Kidney glomerular epithelial cell (primary cell): ENCODE measurements at places on chromosomes 4 and X.

DNA sequence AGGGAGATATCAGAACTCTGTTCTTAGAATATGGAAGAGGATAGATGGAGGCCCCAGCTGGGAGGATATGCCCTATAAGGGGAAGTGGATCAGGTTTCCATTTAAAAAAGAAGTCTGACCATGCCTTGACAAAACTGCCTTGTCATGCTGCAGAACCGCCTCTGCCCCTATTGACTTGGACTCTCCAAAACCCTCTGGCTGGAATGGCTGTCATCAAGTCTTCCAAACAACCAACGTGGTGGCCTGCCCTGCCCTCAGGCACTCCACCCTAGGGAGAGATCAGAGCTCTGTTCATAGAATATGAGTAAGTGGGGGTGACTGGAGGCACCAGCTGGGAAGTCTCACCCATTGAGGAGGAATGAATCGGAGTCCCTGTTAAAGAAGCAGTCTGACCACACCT, 114.9 kb downstream of the VSIG4 start:
- DNase-seq = no peak

GRCh38 chr4:183435803-183436202, 8.6 kb upstream of the CDKN2AIP start:
- DNase-seq = no peak

GRCh38 chrX:119871245-119871598, 311 bp downstream of the RNF113A start:
- DNase-seq = no peak

GRCh38 chr4:8021796-8022195, 82.1 kb upstream of the AFAP1 start:
- DNase-seq = no peak

GRCh38 chr4:23022032-23022431, 329.3 kb downstream of the GBA3 start:
- peak; percentile 71 for DNase-seq

DNA sequence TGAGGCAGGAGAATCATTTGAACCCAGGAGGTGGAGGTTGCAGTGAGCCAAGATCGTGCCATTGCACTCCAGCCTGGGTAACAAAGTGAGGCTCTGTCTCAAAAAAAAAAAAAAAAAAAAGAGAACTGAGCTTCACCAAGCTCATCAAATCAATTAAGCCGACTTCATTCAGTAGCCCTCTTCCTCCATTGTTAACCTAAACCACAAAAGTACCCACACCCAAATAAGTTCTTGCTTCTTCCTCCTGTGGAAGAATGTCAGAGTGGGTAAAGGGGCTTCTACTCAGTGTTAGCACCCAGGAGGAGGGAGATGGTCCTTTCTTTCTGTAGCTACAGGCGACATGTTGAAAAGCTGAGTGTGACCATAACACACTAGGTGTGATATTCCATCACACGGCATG, 58.6 kb upstream of the CHRNA9 start:
- DNase-seq = no peak

DNA sequence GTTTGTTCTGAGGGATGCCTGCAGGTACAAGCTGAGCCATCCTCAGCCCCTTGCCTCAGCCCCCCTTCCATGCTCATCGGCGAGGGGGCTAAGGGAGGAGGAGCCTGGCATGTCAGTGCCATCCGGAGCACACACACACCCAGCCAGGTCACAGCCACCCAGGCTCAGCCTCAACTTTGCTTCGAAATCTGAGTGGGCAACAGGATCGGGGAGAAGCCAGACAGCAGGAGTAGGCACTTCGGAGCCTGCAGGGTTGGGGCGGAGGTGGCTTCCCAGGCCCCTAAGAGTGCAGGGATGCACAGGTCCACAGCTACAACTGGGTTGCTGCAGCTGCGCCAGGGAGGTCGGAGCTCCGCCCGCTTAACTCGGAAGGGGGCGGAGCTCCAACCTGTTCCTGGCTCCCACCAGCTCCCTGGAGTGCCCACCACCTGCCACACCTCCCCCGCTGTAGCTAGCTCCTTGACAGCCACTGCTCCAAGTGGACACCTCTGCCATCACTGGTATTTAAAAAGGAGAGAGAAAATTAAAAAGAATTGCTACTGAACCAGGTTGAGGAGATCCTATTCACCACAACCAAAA, 192.9 kb upstream of the GALNT7 start:
- no peak for DNase-seq

- DNase-seq = no peak
These were observed 52.4 kb downstream of the KLHL5 start for GRCh38 chr4:39114436-39114835.

- no peak for DNase-seq
These were observed 534.4 kb downstream of the SPRY1 start for GRCh38 chr4:123930996-123931395.

GRCh38 chr4:785332-786073, 40.4 kb downstream of the CPLX1 start:
- DNase-seq = no peak

DNA sequence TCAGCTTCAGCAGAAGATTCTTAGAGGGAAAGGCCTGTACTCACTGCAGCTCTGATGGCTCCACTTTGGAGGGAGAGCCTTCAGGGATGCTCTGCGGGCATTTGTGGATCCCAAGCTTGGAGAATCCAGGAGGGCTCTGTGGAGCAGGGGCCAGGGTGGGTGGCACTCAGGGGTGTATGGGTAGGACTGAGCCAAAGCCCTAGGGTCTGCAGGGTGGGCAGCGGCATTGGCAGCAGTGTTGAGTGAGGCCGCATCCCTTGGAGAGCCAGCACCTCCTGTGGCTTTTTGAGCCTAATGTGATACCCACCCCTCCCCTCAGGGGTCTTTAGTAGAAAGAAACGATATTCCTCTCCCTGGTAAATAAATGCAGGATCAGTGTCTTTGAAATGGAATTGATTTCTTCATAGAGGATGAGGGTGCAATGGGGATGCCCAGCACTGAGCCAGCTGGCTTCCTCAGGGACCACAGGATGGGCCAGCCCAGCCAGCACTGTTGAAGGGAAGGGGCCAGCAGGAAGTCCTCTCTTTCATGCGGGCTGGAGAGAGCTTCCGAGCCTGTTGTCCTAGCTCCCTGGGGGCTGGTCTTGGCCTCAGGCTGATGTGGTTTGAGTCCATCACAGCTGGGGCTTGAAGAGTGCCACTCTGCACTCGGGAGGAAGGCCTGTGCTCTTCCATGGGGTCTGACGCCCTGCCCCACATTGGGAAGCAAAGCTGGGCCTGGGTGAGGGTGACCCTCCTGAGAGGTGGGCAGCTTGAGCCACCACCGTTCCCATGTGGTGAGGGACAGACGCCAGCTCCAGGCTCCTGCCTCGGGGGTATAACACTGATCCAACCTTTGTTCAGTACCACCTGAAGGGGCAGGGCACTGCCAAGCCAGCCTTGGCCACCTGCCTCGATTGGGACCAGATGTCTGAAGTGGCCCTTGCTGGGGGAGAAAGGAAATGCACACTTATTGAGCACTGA, 49.5 kb downstream of the PSAPL1 start:
- DNase-seq = no peak

DNA sequence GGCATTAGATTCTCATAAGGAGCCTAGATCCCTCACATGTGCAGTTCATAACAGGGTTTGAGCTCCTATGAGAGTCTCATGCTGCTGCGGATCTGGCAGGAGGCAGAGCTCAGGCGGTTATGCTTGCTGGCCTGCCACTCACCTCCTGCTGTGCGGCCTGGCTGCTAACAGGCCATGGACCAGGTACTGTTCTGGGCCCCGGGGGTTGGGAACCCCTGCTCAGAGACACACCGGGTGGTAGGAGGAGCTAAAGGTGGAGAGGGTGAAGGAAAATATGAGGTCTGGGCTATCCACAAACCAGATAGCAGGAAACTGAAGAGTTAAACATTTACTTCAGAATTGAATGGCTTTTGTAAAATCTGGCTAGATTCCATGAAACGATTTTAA, 5.9 kb upstream of the F11 start:
- no peak for DNase-seq
